GM10248 (cell line): ENCODE measurements at places on chromosomes 1 and 21.

DNA sequence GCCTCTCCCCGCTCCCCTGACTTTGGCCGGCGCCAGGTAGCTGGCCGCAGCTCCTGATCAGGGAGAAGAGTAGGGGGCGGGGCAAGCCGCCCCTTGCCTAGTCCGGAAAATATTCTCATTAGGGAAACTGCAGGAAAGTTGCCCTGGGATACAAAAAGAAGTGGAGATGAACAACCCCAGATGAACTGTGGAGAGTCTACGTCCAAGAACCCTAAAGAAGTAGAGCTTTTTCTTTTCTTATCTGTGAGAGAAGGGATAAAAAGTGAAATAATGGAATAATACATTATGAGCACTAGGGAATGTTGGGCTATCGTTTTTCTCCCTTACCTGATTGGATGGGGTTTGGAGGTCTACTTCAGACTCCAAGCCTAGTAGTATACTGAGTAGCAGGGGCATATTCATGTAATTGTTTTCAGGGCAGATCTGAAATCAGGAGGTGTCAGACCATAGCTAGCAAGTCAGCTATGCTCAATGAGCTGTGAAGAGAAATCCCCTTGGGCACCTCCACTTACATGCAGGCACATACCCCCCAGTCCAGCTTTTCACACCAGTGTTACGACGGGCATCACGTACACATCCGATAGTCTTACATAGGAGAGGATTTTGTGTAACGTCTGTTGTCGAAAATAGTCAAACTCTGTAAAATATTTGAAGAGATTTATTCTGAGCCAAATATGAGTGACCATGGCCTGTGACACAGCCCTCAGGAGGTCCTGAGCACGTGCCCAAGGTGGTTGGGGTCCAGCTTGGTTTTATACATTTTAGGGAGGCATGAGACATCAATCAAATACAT lies 1.7 kb upstream of the DUSP10 start:
- DNase-seq, result peak; percentile 45

- DNase-seq, result no peak
Measured at GRCh38 chr1:113872219-113872935, 865 bp upstream of the PTPN22 start.

GRCh38 chr21:35601211-35601610 lies 459.1 kb downstream of the SETD4 start:
- no peak for DNase-seq

GRCh38 chr1:183877053-183877720 lies 72.3 kb downstream of the RGL1 start:
- no peak for DNase-seq

- DNase-seq, result no peak
Measured at GRCh38 chr1:205246351-205247119, 18.8 kb downstream of the TMCC2 start.

GRCh38 chr1:115983584-115983983 lies 7.3 kb downstream of the SLC22A15 start:
- DNase-seq, result no peak

GRCh38 chr1:30518696-30519095 lies 204.7 kb downstream of the MATN1 start:
- DNase-seq, result no peak

GRCh38 chr1:113197719-113198330 lies 124.8 kb downstream of the LRIG2 start:
- DNase-seq, result no peak

- DNase-seq, result no peak
Measured at GRCh38 chr1:244502630-244503029, 41.6 kb downstream of the CATSPERE start.

GRCh38 chr1:51274676-51275075 lies 38.6 kb downstream of the RNF11 start:
- no peak for DNase-seq

GRCh38 chr1:226632922-226633351 lies 84.4 kb downstream of the STUM start:
- peak; percentile 51 for DNase-seq

- peak; percentile 63 for DNase-seq
Measured at GRCh38 chr1:28208818-28209441, 23.9 kb downstream of the DNAJC8 start.

DNA sequence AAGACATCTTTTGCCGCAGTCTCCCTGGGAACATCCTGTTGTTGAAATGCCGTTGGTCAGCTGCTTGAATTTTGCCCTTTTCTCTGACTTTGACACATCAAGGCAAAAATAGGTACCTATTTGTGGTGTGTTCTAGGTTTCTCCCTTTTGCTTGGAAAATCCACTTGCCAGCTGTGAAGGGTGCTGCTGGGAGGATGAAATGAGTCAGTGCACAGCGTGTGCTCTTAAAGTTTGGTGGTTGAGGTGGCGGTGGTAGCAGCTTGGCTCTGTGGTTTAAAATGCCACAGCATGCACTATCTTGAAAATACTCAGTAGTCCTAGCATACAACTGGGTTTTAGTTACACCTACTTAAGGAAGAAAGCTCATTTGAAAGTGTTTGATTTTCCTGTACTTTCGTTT lies 183.8 kb downstream of the DHRS3 start:
- peak; percentile 15 for DNase-seq

- DNase-seq, result no peak
Measured at GRCh38 chr1:35619237-35620121, 21.8 kb downstream of the PSMB2 start.

- DNase-seq, result no peak
Measured at GRCh38 chr1:151811181-151811580, 6.0 kb upstream of the LINGO4 start.

- DNase-seq, result no peak
Measured at GRCh38 chr1:65921446-65921845, 128.8 kb downstream of the PDE4B start.

- DNase-seq, result peak; percentile 54
Measured at GRCh38 chr1:204495078-204495753, 611 bp upstream of the PIK3C2B start.

GRCh38 chr1:55670331-55671082 lies 455.3 kb upstream of the USP24 start:
- DNase-seq, result no peak

DNA sequence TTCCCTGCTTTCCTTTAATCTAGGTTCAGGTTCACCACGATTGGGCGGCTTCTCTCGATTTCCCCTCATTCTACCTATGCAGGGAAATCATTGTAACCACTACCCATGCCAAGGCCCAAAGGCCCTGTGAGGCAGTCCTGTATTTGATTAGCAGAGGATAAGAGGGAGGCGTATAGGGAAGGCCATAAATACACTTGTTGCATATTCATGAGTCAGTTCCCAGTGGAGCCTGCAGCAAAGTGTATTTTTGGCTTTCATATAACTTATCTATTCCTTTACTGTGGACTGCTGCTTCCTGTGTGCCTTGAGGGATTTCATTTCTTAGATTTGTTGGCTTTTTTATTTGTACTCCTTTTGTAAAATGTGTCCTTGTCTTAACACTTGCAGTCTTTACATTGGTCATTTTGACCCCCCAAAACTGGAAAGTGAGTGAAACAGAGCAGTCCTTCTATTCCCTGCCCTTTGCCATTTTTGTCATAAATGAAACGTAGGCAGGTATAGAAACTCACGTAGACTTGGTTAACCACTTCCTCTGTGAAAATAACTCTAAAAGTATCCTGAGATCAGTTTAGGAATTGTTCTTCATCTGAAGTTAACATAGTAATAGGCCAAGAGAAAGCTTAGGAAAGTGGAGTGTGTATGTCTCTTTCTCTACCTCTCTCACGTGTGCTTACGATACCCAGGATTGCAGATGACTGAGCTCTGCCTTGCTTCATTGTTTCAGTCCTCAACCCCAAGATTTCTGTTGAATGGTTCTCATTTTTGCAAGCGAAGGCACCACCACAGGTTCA lies 19.6 kb upstream of the KCNQ4 start:
- peak; percentile 47 for DNase-seq

GRCh38 chr1:63902844-63903589 lies 129.2 kb downstream of the ROR1 start:
- DNase-seq, result no peak

- DNase-seq, result no peak
Measured at GRCh38 chr1:27322569-27323240, 742 bp downstream of the TMEM222 start.

DNA sequence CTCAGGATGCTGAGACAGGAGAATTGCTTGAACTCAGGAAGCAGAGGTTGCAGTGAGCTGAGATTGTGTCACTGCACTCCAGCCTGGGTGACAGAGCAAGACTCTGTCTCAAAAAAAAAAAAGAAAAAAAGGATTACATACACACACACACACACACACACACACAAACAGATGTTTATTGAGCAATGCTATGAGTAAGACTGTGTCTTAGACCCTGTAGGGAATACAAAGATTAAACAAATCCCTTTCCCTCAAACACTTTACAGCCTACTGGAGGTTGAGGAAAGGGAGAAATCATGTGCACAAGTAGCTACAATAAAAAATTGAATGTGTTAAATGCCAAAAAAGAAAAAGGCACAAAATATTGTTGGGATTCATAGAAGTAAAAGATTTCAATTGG lies 58.1 kb downstream of the RPAP2 start:
- no peak for DNase-seq

DNA sequence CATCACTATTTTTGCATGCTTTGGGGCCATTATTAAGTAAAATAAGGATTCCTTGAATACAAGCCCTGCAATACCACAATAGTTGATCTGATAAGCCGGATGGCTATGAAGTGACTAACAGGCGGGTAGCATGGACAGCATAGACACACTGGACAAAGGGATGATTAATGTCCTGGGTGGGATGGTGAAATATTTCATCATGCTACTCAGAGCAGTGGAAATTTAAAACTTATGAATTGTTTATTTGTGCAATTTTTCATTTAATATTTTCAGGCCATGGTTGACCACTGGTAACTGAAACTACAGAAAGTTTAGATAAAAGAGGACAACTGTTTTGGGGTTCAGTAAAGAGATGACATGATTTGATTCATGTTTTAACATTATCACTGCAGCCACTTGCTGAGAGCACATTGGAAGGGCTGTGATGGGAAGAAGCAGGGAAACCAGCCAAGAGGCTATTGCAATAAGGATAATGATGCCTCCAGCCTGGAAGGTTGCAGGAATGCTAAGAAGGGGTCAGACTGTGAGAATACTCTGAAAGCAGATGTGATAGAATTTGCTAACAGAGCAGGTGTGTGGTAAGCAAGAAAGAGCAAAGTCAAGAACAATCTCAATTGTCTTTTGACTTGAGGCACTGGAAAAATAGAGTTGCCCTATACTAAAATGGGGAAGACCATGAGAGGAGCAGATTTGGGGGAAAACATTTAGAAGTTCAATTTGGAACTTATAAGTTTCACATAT lies 62.5 kb upstream of the TNFSF4 start:
- DNase-seq, result no peak

GRCh38 chr21:25425156-25425555 lies 182.1 kb downstream of the MRPL39 start:
- no peak for DNase-seq

DNA sequence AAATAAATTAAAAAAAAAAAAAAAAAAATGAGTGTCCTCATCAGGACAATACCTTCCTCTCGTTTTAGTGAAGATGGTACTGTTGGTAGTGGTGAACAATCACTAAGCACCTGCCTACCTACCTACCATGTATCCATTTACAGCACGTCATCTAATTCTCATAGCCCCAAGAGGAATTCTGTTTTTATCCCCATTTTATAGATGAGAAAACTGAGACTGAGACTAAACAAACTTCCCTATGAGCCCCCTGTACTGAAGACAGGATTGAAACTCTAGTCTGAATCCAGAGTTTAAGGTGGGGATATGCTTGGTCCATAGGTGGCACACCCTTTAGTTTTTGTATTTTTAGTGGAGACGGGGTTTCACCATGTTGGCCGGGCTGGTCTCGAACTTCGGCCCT lies 17.3 kb upstream of the THEMIS2 start:
- DNase-seq, result no peak

DNA sequence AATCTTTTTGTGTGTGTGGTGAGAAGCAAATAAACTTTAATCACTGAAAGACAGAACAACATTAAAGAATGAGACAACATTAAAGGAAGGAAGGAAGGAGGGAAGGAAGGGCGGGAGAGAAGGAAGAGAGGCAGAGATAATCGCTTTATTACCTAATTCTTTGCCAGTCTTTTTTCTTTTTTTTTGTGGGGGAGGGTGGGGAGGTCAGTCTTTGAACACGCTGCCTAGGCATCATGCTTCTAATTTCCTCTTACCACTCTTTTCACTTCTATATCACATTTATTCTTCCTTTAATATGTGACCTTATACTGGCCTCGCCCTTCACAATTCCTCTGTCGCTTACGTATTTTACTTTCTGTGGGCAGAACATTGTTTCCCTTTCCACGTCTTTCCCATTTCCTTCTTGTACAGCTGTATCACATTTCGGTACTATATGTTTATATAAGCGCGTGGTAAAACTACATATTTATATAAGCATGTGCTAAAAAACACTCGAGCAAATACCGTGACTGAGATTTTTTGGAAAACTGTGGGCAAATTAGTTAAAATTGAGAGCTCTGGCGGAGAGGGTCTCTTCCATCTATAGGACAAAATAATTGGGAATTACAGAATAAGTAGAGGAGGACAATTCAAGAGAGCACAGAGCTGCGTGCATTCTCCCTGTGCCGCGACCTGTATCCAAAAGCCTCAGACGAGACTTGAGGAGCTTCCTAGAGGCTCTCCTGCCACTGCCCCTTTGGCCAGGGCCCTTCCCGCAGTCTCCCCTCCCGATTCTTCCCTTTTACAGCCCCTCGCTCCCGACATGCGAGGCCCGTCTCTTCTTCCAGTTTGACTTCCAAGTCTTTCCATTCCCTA lies 823 bp upstream of the PRKAA2 start:
- no peak for DNase-seq

- no peak for DNase-seq
Measured at GRCh38 chr1:150479927-150480352, 7.3 kb upstream of the TARS2 start.

GRCh38 chr1:230205719-230206198 lies 138.7 kb downstream of the GALNT2 start:
- DNase-seq, result no peak
